Activated T-helper 1 cell treated with anti-CD3 and anti-CD28 coated beads, Interleukin-2, amount 50 U/mL, for 16 hours (primary cell): ENCODE measurements at places on chromosomes 13 and 19.
A peak's percentile ranks its signal among the peaks of the same experiment; 100 is the strongest.

DNA sequence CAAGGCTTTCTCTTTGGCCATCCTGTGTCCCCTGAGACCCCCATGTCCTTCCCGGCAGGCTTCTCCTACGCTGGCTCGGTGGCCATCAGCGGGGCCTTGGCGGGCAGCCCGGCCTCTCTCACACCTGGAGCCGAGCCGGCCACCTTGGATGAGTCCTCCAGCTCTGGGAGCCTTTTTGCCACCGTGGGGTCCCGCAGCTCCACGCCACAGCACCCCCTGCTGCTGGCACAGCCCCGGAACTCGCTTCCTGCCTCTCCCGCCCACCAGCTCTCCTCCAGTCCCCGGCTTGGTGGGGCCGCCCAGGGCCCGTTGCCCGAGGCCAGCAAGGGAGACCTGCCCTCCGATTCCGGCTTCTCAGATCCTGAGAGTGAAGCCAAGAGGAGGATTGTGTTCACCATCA, 14.2 kb downstream of the PLEKHJ1 start:
- DNase-seq, result no peak

DNA sequence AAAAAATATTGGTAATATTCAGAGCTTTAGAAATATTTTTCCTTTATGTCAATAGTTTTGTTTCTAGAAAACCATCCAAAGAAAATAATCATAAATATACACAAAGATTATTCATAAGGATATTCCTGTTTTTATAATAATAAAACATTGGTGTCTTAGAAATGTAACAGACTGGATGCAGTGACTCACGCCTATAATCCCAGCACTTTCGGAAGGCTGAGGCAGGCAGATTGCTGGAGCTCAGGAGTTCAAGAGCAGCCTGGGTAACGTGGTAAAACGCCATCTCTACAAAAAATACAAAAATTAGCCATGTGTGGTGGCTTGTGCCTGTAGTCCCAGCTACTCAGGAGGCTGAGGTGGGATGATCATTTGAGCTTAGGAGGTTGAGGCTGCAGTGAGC, 106.8 kb downstream of the DHRS12 start:
- DNase-seq, result no peak

DNA sequence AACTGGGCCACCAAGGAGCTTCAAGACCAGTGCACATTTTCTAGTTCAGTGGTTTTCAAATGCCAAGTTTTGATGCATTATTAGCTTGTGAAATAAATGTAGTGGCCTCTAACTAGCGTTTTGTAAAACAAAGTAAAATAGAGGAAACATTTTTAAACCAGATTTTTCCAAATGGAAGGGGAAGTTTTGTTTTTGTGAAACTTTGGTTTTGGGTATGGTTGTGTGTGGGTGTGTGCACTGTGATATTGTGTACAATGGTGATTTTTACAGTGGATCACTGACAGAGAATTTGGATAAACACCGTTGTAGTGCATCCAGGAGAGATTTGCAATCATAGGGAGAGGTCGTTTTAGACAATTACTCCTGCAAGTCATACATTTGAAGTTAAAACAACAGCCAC, 108.9 kb downstream of the SLC7A1 start:
- DNase-seq, result no peak

- DNase-seq, result no peak
Observed at GRCh38 chr13:107233541-107233940, 665.6 kb upstream of the ARGLU1 start.

GRCh38 chr13:19587635-19588300, 26.4 kb upstream of the TPTE2 start:
- DNase-seq, result no peak

DNA sequence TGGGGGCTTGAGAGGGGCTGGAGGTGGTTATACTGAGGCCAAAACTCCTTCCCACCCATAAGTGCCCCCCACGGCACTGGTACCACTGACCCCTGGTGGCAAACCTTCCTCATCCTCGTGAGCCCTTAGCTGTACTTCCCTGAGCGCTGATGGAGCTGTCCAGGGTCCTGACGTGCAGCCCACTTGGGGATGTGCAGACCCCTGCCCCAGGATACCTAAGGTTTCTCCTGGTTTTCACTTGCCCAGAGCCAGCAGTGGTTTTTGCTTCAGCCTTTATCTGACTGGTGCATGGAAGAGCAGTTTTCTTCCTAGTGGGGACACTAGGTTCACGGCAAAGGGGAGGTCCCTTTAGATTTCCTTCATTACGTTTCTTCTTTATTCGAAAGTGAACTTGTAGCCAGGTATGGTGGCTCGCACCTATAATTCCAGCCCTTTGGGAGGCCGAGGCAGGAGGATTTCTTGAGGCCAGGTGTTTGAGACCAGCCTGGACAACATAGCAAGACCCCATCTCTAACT, 28.7 kb upstream of the KCTD15 start:
- no peak for DNase-seq

DNA sequence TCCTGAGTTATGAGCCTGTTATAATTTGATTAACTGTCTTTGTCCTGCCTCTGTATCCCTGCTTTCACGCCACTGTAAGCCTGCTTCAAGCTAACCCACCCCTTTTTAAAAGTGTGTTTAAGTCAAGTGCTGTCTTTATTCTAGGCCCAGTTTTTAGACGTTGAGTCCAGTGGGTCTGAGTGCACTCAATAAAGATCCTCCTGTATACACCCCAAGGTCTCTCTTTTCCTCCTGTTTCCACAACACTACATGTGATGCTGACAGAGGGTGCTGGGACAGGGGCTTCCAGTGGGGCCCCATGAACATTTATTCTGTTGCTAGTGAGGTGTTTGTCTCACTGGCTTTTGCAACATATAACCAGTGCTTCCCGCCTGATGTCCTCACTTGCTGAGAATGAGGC, 6.7 kb upstream of the F2RL3 start:
- DNase-seq, result no peak

- no peak for DNase-seq
Observed at GRCh38 chr13:105841286-105841685, 694.2 kb downstream of the EFNB2 start.

GRCh38 chr19:5447700-5448311, 7.4 kb upstream of the ZNRF4 start:
- no peak for DNase-seq

GRCh38 chr19:42140125-42140754, 8.0 kb upstream of the POU2F2 start:
- DNase-seq, result no peak

- DNase-seq, result no peak
Observed at GRCh38 chr19:964116-964520, 20.0 kb upstream of the WDR18 start.

DNA sequence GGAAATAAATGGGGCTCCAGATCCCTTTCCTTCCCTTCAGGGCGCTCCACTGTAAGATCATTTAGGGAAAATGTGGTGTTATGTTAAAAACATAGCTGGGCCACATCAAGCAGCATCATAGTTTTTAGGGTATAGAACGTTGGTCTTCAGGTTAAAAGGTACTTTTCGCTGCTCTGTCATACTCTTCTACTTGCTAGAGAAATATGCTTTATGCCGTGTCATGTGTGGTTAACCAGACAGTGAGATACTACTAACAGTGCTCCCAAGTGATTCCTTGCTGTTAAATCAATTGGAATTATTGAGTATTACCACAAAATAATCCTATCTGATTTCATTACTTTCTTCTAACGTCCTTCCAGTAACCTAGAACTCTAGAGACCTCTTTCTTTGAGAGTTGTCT, 1.1 kb upstream of the NDFIP2 start:
- DNase-seq, result no peak

GRCh38 chr19:41422955-41423354, 4.2 kb downstream of the B3GNT8 start:
- no peak for DNase-seq

DNA sequence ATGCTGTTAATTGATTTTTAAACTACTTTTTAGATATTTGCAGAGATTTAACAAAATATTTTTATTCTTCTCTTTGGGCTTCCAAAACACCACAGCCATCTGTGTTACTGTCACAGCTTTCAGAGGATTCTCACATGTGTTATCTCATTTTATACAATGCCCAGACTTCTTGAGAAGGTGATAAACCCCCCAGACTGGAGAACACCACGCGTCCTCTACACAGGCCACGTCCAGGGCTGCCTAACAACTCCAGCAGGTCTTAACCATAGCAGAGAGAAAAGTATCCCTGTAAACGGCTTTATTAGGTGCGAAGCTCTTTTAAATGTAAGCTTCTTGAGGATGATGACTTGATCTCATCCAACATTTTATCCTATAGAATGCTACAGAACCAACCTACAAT, 2.0 kb downstream of the GPR183 start:
- DNase-seq, result no peak

DNA sequence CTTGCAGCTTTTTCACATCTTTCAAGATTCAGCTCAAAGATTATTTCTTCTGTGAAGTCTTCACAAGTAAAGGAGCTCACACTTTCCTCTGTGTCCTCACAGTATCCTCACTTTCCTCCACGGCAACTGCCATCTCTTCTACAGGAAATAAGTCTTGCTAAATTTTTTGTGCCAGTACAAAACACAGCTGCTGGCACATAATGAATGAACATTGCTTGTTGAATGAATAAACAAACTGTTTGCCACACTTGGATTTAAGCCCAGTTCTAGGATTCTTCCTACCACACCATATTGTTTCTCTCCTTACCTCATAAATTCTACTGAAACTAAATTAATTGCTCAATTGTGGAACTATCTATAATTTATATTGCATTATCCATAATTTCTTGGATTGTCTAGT, 59.5 kb downstream of the RAP2A start:
- no peak for DNase-seq

GRCh38 chr13:103833294-103833852, 767.2 kb upstream of the SLC10A2 start:
- no peak for DNase-seq

GRCh38 chr13:25490236-25490635, 118.5 kb downstream of the ATP8A2 start:
- no peak for DNase-seq

DNA sequence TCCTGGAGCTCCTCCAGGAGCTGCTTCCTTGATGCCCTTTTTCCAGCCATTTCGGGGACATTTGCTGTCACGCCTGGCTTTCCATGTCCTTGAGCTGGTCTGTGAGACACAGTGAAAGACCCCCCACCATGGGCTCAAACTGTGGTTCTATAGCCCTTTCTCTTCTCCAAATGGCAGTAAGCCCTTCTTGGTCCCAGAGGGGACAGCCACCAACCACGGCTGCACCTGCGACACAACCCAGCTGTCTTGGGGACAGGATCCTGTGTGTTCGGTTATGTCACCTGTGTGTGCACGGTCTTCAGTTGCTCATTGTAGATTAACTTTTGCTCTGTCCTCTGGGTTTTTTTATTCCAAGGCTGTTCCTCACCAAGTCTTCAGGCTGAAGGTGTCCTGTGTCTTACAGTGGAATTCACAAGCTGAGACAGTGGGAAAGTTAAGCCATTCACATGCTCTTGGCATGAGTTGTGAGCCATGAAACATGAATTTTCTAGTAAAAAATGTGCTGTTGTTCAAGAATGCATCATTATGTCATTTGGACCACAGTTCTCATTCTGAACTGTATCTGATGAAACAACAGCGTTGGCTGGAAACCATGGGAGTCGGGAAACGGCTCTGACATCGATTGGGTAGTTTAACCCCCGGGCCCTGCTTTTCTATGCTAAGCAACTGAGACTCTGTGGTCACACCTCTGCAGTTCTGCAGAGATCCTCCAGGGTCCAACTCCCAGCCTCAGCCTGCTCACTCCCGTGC, 129.5 kb upstream of the MCF2L start:
- no peak for DNase-seq

GRCh38 chr13:42272115-42272803, at the start of gene AKAP11:
Gene AKAP11 (plus strand): TSS chr13:42272152. CDS start chr13:42286349, 14,197 bp downstream.
- peak; percentile 25 for DNase-seq

GRCh38 chr13:42574435-42575311, 721 bp downstream of the TNFSF11 start:
- DNase-seq, result no peak

- DNase-seq, result no peak
Observed at GRCh38 chr13:45216193-45216592, 15.3 kb upstream of the KCTD4 start.

DNA sequence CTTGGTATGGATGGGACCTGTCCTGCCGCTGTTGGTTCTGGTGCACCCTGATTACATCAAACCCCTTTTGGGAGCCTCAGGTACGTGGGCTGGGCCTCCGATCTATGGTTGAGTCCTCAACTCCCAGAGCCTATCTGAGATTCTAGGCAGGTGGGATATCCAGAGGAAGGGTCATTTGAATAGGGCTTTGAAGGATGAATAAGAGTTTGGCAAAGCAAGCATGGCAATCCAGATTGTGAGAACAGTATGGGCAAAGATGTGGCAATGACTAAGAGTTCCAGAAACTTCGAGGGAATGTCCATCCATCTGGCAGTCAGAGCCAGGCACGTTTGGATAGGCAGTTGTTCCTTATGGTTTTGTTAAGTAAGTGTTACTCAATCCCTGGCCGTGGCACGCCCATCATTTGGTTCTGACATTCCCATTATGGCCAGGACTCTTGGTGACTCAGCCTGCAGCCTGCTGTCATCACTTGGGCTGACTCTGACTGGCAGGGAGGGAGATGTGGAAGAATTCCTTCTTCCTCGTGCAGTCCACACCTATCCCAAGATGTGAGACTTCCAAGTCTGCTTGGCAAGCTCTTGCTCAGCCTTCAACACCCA, 21.5 kb downstream of the CYP4F22 start:
- DNase-seq, result no peak

GRCh38 chr13:97018029-97018819, 23.9 kb upstream of the OXGR1 start:
- no peak for DNase-seq

GRCh38 chr19:52270266-52270885, 989 bp downstream of the ZNF766 start:
- DNase-seq, result no peak

- DNase-seq, result no peak
Observed at GRCh38 chr13:19055611-19056010, 126.0 kb downstream of the TUBA3C start.

- no peak for DNase-seq
Observed at GRCh38 chr19:1805401-1806183, 6.5 kb downstream of the ATP8B3 start.

- DNase-seq, result no peak
Observed at GRCh38 chr19:45621389-45621788, 17.8 kb downstream of the EML2 start.

DNA sequence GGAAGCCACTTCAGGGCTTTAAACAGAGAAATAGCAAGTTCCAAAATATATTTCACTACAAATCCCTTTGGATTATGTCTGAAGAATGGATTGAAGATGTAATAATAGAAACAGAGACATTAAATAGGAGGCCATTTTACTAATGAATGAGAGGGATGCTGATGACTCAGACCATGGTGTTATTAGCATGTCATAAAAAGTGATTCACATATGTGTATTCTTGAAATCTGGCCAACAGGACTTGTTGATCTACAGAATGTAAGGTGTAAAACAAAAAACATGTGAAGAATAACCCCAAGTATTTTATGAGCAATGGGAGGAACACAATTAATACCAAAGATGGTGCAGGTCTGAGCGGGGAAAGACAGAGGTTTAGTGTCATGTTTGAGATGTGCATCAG, 873.7 kb downstream of the SLITRK5 start:
- no peak for DNase-seq

- DNase-seq, result no peak
Observed at GRCh38 chr13:33493672-33494365, 208.3 kb upstream of the STARD13 start.

GRCh38 chr13:87207280-87208003, 463.7 kb upstream of the SLITRK5 start:
- DNase-seq, result no peak

- no peak for DNase-seq
Observed at GRCh38 chr13:46531953-46532352, 21.0 kb upstream of the LRCH1 start.
